GOT3 (cell line): ENCODE measurements at places on chromosomes 2 and 18.

- no peak for DNase-seq
Measured at GRCh38 chr18:43067570-43067969, 47.9 kb downstream of the RIT2 start.

- DNase-seq, result no peak
Measured at GRCh38 chr2:15725101-15725781, 133.6 kb downstream of the DDX1 start.

- no peak for DNase-seq
Measured at GRCh38 chr2:226583715-226584114, 215.9 kb downstream of the IRS1 start.

DNA sequence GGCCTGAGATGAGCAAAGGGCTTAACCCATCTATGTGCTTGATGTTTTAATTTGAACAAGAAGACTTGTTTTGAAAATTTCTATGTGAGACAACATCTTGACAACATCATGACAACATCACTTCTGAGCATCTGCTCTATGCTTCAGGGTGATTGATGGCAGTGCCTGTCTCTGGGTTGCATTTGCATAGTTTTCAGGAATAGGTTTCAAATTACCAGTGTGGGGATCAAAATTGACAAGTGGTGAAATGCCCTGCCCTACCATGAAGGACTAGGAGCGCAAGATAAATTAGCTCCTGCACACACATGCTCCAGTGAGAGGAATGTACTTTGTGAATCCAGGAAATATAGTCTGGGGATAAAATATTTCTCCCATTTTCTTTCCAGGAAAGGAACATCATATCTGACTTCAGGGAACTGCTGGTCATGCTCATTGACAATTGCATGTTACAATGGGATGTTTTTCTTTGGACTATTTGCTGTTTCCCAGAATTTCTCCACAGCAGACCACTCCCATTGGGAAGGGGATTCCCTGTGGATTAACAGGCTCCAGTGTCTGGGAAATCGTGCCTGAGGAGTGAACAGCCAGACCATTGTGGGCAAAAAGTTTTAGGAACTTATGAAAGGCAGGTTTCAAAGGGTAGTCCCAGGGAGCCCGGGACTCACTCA is 45.3 kb upstream of the IL1R2 start:
- DNase-seq, result no peak

GRCh38 chr2:149360106-149360505 is 29.7 kb downstream of the LYPD6 start:
- DNase-seq, result no peak

- no peak for DNase-seq
Measured at GRCh38 chr2:241867776-241868420, 1.6 kb upstream of the RTP5 start.

- DNase-seq, result no peak
Measured at GRCh38 chr2:207048416-207048815, 109.1 kb downstream of the CPO start.

DNA sequence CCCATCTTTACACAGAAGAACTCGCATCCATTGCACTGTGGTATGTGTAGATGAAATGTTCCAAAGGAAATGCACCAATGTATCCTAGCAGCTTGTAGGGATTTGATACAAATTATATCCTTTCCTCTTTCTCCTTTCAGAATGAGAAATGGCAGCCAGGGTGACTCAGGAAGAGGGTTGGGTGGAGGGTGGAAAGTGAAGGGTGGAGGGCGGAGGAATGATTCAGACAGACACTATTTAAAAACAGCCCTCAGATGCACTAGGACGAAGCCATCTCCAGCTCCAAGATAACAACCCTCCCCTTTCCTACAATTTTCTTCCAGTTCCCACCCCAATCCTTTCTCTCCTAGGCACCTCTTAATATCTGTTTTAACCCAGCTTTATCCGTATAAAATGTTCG is 96.2 kb upstream of the STK39 start:
- no peak for DNase-seq

- no peak for DNase-seq
Measured at GRCh38 chr2:60679036-60679780, 76.9 kb upstream of the PAPOLG start.

DNA sequence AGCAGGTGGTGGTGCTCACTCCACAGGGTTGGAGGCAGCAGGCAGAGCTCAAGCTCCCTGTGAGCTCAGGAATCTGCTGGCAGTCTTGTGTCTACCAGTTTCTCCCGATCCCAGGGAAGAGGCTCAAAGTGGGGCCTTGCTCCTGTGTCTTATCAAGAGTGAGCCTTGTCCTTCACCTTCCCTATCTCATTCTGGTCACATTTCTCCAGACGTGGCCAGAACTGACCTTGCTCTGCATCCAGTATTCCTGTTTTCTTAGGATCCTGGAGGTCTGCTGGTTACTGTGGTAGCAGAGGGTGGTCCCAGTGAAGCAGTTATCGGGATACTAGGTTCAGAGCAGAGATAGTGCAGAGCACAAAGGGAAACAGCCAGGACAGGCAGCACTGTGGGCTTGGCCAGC is 47.1 kb upstream of the ASB18 start:
- DNase-seq, result no peak

- no peak for DNase-seq
Measured at GRCh38 chr18:67451960-67452359, 64.6 kb downstream of the DSEL start.

GRCh38 chr2:179561702-179562101 is 297.1 kb upstream of the SESTD1 start:
- DNase-seq, result no peak

DNA sequence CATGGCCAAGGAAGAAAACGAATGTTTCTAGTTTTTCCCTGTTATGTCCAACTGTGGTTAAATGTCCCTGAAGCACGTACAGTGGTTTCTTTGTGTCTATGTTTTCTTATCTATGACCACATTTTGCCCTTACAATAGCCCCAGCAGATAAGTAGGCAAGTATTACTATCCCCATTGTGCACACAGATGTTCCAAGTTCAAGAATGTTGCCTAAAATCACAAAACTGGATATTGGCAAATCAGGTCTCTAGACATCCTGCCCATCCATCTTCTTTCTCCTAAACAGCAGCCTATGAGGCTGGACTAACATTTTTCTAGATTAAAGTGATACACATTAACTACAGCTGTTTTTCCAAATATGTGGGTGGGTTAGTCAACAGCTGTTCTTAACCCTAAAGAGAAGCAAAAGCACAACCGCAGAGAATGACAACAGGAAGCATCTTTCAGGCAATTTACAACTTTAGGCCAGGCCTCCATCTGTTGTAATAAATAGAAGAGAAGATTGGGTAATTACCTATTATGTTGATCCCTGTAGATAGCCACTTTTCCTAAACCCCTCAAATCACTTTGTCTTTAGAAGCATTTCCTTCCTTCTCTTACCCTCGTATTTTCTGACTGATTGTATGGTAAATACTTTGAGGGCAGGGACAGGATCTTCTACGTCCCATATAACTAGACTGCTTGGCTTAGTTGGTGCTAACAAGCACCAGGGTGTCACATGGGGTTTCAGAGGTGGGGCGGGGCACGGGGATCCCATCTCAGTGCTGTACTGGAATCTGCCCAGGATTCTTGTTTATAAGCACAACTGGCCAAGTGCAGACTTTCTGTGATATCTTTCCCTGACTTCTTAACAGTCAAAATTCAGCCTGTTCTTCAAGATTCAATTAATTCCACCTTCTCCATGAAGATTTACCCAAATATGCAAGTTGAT is 132.1 kb upstream of the SETBP1 start:
- no peak for DNase-seq

GRCh38 chr18:7485616-7486015 is 81.5 kb upstream of the PTPRM start:
- DNase-seq, result no peak

DNA sequence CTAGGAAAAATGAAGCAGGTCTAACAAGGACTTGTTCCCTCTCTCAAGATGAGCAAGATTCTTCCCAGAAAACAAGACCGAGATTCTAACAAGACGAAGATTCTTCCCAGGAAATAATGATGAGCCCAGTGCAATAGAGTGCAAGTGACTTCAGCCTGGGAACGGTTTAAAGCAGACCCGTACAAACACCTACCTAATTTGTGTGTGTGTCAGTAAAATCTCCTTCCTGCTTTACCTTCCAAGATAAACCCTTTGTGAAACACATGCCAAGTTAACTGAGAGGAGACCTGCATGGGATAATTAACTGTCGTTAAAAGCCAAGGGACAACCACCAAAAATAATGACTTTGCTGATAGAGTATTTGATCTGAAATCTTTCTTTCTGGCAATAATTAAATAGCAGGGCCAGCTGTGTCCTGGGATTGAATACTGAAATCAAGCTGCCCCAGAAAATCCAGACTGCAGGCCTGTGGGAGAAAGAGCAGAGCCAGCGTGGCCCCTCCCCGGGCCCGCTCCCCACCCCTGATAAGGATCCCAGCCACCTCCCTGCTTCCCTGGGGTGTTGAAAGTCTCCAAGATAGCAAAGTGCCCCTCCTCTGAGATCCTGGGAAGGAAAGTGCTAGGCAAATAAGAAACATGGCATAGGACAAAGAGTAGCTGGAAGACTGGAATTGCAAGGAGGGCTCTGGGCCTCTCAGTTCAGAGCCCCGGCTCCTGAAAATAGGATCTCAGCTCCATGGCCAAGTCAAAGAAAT is 145.5 kb downstream of the CYP26B1 start:
- no peak for DNase-seq

GRCh38 chr2:205699515-205700289 is 17.4 kb downstream of the NRP2 start:
- no peak for DNase-seq

DNA sequence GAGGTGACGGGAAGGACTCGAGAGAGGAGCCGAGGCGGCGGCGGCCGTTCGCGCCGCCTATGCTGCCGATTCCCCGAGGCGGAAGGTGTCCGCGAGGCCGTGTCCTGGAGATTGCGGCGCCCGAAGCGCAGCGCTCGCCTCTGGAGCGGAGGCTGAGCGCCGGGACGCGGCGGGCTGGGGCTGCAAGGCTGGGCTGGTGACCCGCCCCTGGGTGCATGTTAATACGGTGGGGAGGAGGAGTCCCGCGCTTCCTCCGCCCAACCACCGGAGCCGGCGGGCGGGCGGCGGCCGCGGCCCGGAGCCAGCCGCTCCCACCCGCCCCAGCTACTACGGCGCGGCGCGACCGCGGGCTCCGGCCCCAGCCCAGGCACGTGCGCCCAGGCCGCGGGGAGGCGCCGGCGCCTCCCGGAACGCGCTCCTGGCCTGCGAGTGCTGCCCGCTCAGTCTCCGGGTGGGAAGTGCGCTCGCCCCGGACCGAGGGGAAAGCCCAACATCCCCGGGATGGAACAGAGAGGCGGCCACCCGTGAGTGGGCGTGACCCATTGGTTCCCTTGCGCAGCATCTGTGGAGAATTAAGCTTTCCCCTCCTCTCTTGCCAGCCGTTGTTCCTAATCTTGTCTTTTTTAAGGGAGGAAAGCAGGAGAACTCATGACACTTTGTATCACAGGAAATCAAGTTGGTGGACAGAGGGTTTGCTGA is at the start of gene DLGAP1:
TSS of gene DLGAP1 (minus strand) at position 195 of the 699 bp plus-strand sequence.
- no peak for DNase-seq

GRCh38 chr2:238107525-238108422 is 7.6 kb downstream of the ESPNL start:
- DNase-seq, result no peak

GRCh38 chr18:75782826-75783225 is 355.3 kb upstream of the SMIM21 start:
- DNase-seq, result no peak

DNA sequence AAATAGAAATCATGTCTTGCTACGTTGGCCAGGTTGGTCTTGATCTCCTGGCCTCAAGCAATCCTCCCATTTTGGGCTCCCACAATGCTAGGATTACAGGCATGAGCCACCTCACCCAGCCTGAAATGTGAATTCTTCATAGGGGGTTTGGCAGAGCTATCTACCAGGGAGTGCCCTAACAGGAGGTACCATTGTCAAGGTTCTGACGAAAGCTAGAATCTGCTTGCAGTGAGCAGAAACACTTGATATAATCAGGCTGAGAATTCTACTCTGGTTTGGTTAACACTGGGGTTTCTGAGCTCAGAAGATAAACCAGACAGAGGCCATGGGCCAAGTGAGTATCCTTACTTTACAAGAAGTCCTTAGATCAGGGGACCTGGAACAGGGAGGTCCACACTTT is 7.2 kb upstream of the LAMA3 start:
- no peak for DNase-seq

GRCh38 chr2:135818937-135819610 is 17.9 kb downstream of the LCT start:
- no peak for DNase-seq

DNA sequence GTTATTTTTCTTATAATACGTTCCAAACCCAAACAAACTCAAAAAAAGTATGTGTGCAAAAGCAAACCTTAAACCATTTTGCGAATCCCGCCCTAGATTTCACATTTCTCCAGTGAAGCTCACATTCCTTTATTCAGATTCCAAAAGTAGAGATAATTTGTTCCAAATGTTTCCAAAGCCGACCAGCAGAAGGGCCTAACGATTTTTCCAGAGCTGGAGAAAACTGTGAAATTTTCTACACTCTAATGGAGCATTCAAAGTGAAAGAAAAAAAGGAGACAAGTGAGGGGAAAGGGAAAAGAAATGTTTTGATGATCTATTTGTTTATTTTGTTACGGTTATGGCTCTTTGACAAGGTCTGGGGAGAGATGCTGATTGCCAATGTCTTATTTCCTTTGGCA is 286.5 kb upstream of the SLC14A2 start:
- DNase-seq, result no peak

- DNase-seq, result no peak
Measured at GRCh38 chr2:64989982-64990614, 899 bp downstream of the SLC1A4 start.

DNA sequence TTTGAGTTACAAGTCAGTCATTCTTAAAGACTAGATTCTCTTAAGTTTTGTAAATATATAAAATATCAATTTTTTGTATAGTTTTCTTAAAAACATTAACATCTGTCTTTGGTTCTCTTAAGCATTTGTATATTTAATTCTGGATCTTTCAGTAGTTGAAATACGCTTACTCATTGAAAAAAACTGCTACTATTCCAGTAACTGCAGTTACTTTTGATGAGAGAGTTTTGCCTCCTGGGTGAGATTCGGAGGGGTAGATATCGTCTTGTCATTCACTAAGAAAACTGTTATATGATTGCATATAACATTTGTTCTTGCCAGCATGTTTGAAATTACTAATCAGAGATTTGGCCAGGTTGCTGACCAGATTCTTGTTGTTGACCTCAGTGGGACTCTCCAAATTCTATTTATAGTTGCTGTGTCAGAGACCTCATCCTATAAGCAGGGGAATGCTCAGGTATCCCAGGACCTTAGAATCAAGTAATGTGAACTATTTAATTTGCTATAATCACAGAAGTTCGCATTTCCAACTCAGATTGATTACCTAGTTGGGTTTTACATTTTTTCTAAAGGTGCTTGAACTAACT is 7.9 kb downstream of the AGPS start:
- no peak for DNase-seq
